RPMI7951 (cell line): ENCODE measurements at places on chromosomes 13 and 19. TPM values are rescaled to one million over a fixed set of nuclear protein-coding genes. Genes with fewer than 3 reads are reported as not detected.
A peak's percentile ranks its signal among the peaks of the same experiment; 100 is the strongest.

DNA sequence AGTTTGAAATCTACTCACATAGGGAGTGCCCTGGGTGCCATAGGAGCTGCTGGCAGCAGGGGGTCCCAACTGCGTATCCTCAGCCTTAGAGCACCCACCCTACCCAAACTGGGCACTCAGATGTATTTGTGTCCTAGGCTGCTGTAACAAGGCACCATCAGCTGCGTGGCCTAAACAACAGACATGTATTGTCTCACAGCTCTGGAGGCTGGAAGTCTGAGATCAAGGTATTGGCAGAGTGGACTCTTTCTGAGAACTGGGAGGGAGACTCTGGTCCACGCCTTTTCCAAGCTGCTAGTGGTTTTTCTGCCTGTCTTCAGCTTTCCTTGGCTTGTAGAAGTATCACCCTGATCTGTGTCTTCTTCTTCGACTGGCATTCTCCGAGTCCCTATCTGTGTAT, 83.6 kb downstream of the FGF14 start:
- no peak for DNase-seq

- no peak for DNase-seq
These were observed 5.3 kb downstream of the ARHGEF7 start for GRCh38 chr13:111120422-111120821.

DNA sequence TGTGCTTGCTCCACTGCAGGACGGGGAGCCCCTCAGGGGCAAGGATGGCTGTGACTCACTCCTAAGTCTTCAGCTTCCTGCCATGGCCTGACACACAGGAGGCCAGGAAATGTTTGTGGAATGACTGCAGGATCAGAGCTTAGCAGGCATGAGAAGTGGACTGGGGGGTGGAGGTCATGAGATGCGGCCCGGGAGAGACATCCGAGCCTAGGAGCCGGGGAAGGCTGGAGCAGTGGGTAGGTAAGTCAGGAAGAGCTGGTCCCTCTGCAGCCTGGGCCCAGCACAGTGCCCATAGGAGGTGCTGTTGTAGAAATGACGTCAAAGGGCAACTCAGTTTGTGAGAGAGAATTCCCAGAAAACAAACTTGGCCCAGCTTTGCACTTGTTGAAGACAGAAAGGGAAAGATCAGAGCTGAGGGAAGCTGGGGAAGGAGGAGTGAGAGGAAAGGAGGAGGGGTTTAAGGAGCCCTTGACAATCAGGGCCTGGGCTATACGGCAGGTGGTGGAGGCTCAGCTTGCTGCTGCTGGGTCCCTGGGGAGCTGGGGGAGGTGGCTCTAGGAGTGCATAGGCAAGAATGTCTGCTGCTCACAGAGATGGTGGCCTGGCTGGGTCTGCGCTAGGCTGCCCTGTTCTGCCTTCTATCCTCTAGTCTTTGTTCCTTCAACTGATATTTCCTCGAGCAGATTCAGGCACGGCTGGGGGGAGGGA, 18.5 kb downstream of the POU2F2 start:
- DNase-seq = peak; percentile 99

- DNase-seq = no peak
These were observed 108.2 kb downstream of the RAP2A start for GRCh38 chr13:97542102-97542685.

The DAND5 gene
- total RNA-seq = not detected in 2 replicates

- DNase-seq = no peak
These were observed 457.6 kb downstream of the KLF12 start for GRCh38 chr13:73676550-73677047.

- DNase-seq = peak; percentile 70
These were observed 5.7 kb upstream of the MRPS31 start for GRCh38 chr13:40776681-40777165.

DNA sequence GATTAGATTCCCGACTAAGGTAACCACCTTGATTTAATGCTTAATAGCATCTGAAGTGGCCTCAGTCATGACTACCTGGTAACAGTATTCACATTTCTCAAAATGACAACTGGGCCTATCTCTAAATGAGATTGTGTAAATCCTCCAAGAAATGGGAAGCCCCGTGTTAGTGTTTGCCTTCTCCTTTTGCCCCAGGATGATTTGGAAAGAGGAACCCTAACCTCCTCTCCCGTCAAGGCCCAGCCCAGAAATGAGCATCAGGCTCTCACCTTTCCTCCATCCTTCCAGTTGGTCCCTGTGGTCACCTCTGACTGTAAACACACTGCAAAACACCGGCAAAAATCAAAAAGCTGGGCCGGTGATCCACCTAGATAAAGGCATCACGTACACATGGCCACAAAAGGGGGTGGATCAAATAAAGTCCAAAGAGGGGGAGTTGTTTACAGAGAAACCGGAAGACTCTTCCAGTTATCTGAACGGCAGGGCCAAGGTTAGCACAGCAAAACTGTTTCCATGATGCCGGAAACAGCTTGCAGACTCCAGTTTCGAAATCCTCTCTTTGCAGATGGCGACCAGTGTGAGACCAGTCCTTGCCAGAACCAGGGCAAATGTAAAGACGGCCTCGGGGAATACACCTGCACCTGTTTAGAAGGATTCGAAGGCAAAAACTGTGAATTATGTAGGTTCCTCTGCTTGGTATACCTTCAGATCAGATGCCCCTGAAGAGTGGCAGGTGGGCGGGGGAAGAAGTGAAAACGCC, 16.4 kb downstream of the F10 start:
- DNase-seq = no peak

The LHB gene
- total RNA-seq = 0.68 TPM in 1 of 2 replicates, not detected in the other

DNA sequence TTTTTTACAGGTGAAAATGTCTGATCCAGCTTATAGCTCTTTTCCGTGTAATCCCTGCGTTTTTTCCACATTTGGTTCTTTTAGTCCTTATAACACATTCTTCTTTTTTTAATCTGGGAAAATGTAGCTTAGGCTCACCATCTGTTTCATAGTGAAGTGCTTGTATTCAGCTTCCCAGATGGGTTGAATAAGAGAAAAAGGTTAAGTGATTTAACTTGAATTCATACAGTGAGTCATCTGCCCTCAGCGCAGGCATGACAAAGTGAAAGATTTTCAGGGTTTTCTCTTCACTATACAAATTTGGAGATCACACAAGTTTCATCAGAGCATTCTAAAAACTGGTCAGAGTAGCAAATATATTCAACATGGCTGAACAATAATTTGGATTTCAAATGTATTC, 224.8 kb downstream of the SPRY2 start:
- DNase-seq = peak; percentile 80
